ENCODE measurements at places on chromosomes 7 and 10. TPM values are rescaled to one million over a fixed set of nuclear protein-coding genes. Genes with fewer than 3 reads are reported as not detected.

DNA sequence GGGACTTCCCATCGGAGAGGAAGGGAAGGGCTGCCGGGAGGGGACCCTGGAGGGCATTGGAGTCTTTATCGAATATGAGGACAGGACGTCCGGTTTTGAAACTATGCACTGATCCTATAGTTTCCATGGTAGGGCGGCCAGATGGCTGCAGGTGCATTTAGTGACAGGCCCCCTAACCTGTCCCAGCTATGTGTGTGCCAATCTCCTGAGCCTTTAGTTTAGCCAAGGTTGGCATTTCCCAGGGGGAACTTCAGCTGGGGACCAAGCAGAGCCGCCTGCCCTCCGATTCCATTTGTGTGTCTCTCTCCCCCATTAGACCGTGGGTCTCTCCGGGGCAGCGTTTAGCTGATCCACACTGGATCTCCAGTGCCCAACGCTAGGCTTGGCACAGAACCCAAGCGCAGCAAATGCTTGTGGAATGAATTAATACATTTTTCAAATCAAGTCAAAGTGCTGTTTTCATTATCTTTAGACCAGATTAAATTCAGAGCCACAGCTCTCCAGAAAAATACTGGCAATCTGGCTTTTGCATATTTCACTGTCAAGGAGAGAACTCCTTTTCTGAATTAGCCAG is 19.9 kb downstream of the TMEM270 start:
- no peak for DNase-seq

GRCh38 chr7:131655866-131656265 is 99.4 kb upstream of the PODXL start:
- DNase-seq: no peak

- DNase-seq: no peak
These were observed 5.5 kb upstream of the LRGUK start for GRCh38 chr7:134121632-134122139.

DNA sequence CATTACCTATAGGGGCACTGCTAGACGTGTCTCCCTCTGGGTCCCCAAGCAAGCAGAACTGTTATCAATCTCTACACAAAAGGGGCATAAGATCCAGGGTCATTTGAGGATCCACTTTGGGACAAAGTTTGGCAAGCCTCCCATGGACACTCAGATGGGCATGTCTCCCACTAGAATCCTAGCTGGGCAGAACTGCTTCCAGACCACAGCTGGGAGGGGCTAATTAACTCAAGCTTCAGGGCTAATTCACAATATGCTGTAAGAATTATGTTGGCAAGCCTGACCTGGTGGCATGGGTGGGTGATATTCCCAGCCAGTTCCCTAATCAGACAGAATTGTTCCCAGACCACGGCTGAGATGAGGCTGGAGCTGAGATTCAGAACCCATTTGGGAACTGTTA is 738.4 kb upstream of the FZD8 start:
- DNase-seq: no peak

DNA sequence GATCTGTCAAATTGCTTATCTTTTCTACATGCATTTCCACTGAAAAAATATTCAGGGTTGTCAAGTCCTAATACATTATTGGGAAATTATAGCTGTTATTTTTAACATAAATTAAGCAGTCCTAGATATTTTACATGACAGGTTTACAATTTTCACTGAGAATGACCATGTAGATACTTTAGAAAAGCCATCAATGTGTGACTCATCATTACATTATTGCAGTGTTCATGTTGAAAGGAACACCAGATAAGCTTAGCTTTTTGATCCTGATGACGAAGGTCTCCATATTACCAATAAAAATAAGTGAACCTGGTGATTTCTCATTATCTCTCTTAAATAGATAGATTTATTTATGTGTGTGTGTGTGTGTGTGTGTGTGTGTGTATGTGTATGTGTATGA is 529.5 kb upstream of the PCDH15 start:
- DNase-seq: no peak

GRCh38 chr7:17802056-17802455 is 138.2 kb downstream of the SNX13 start:
- no peak for DNase-seq

DNA sequence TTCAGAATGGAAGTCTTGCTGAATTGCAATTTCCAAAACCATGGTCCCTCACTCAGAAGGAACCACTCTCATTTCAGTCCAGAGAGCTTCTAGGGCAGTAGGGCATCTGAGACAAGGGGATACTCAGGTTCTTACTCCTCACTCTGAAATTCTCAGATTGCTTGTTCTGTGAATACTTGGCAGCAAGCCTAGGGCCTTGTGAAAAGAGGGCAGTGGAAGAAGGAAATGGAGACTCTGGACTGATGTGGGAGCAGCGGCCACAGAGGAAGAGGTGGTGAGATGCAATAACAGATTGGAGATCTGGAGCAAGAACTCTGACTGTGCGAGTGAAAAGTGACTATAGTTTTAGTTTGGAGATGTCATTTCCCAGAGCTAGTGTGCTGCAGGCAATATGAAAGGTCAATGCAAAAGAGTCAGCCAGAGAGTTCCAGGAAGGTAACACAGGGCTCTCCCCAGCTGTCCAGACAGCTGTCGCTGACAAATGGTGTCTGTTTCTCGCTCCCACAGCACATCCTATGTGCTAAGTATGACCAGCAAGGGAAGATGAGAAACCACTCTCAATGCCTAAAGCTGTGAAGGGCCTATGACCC is 291.6 kb upstream of the KIAA1217 start:
- DNase-seq: no peak

DNA sequence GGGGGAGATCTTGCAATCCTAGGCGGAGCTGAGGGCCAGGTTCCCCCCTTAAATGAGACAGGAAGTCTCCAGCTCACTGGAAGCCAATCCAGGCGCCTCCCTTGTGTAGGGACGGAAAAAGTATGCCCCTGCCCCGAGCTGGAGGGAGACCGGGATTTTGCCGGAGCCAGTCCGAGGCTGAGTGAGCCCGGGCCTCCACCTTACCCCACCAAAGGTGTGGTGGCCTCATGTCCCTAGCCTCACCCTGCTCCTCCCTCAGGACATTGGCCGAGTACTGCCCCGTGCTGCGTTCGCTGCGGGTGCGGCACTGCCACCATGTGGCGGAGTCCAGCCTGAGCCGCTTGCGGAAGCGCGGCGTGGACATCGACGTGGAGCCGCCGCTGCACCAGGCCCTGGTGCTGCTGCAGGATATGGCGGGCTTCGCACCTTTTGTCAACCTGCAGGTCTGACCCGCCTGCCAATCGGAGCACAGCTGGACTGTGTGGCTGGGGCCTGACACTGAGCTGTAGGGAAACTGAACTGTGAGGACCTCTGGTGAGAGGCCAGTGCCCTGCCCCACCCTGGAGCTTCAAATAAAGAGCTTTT is 2.0 kb downstream of the FBXL15 start:
- DNase-seq: peak; percentile 71

GRCh38 chr10:94358480-94358879 is 4.3 kb downstream of the NOC3L start:
- no peak for DNase-seq

DNA sequence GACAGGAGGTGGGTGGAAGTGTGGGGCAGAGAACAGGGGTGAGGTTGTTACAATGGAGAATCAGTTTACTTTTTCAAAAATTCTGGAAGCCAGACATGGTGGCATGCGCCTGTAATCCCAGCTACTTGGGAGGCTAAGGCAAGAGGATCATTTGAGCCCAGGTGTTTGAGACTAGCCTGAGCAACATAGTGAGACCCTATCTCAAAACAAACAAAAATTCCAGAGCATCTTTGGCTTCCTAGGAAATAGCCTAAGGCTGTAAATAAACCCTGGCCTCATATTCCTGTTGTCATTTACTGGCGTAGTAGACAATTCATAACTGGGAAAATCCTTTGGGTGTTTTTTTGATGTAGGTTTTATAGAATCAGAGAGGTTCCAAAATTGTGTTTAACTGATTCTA is 44.0 kb downstream of the GBF1 start:
- DNase-seq: no peak

The FAM180A gene
- total RNA-seq: not detected

The IKZF5 gene
- total RNA-seq: 14.1 TPM

GRCh38 chr7:111098011-111098925 is 7.3 kb downstream of the LRRN3 start:
- no peak for DNase-seq

The GPER1 gene
- total RNA-seq: 0.91 TPM

GRCh38 chr10:110279407-110279986 is 25.2 kb downstream of the SMNDC1 start:
- peak; percentile 17 for DNase-seq

The ARHGEF35 gene
- total RNA-seq: 1.2 TPM

GRCh38 chr10:126701526-126701925 is 31.0 kb upstream of the C10orf90 start:
- no peak for DNase-seq

The ARHGAP12 gene
- total RNA-seq: 33.2 TPM

DNA sequence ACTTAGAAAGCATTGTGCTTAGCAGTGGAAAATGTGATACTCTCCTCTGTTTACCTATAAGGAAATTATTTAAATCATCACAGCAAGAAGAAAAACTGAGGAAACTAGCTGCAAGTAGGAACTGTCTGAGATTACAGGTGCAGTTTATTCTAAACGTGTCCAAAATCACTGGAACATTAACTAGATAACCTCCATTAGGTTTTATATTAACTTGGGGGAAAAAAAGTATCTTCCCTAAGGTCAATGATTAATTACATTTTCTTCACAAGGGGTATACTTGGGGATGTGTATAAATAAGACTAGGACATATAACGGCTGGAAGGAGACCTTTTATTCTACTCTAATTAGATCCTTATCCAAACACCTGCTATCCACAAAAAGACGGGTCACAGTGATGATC is 3.7 kb downstream of the GOT1 start:
- no peak for DNase-seq

DNA sequence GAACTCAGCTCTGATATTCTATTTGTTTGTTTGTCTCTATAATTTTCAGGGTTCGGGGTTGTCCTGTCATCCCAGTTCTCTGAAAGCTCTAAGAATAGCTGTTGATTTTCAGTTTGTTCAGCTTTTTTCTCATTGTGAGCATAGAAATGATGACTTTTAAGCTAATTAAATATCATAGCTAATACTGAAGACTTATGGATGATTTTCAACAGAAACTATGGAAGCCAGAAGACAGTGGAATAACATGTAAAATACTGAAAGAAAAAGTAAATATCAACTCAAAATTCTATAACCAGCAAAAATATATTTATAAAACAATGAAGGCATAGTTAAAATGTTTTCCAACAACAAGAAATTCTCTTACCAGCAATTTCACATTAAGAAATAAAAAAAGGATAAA is 96.4 kb upstream of the ETV1 start:
- no peak for DNase-seq

The COMMD3 gene
- 31.1 TPM for total RNA-seq

DNA sequence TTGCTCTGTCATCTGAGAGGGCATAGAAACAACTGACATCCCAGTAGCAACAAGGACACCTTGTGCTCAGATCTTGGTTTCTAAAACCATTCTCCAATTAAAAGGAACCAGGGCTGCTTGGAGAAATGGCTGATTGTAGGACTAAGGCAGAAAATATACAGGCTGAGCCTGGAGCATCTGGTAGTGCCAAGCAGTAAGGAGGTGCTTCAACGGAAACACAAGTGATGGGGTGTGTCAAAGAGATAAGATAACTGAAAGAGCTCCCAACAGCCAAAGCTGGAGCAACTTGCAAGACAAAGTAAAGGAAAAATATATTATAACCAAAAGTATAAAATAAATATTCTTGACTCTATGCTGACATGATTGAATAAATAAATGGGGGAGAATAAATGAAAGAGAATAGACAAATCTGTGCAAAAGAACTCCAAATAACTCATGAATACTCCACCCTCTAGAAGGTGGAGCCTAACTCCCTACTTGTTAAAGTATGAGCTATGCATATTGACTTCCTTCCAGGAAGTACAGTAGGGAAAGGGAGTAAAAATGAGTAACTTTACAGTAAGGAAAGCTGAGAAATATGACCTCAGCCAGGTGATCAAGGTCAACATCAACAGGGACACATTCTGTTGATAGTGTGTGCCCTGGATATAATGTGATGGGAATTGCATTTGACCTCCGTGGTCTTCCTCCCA is 162.4 kb downstream of the NOC3L start:
- DNase-seq: no peak

- no peak for DNase-seq
These were observed 18.6 kb downstream of the NPFFR1 start for GRCh38 chr10:70265032-70265689.

DNA sequence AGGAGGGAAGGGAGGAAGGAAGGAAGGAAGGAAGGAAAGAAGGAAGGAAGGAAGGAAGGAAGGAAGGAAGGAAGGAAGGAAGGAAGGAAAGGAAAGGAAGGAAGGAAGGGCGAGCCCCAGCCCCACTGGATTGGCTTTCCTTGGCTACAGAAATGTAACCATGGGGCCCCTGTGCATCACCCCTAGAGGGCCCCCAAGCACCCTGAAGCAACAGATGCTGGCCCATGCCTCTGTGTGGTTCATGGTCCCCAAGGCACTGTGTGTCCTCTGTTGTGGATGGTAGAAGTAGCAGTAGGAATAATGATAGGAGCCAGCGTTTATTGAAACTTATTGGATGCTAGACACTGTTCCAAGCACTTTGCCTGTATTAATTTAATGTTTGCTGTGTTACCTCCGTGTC is 116.6 kb upstream of the MACROH2A2 start:
- DNase-seq: no peak

The ANKRD61 gene
- total RNA-seq: 0.80 TPM

DNA sequence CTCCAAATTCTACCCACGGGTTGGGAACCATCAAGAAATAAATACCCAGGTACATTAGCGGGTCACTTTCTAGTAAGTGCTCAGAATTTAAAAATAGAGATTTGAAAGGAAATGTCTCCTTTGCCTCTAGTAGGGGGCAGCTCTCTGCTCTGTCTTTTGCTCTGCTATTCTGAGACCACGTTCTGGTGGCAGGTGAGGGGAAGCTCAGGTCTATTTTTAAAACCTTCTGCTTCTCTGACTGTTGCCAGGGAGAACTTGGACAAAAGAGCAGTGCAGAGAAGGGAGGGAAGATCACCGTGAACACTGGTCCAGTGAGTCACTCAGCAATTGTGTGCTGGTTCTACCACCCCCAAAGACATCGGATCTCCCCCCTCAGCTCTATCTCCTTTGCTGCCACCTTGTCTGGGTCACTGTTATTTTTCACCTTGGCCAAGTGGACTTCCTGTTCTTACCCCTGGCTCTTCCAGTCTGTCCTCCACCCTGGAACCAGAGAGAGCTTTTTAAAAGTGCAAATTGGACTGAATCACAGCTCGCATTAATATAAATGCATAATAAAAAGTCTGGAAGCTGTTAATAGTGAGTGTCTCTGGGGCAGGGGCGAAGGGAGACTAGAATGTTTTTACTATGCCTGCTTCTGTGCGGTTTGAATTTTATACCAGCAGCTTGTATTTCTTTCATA is 72.4 kb upstream of the LOXL4 start:
- DNase-seq: no peak

The FAM241B gene
- total RNA-seq: 11.6 TPM

The CACNA2D1 gene
- 4.5 TPM for total RNA-seq

- DNase-seq: peak; percentile 88
These were observed 46.6 kb downstream of the CDHR3 start for GRCh38 chr7:106009503-106010226.

The TWIST1 gene
- 8.1 TPM for total RNA-seq
